LNCaP clone FGC (cell line): ENCODE measurements at places on chromosomes 2 and 18.

DNA sequence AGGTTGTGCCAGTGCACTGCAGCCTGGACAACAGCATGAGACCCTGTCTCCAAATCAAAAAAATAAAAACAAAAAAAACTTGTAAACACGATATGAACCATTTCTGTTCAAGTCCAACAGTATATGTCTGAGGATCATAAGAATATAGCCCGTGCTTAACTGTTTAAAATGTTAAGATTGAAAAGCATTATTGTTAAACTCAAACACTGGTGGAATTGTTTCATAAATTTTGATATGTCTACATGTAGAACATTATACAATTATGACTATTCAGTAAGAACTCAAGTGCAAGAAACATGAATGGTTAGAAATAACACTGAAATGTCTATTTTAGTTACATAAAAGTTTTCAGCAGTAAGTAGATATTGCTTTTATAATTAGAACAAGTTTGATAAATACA, 29.7 kb downstream of the PPIG start:
- no peak for DNase-seq

- DNase-seq: no peak
Measured at GRCh38 chr2:129239141-129239540, 740.3 kb upstream of the RAB6C start.

GRCh38 chr2:227871375-227871791, at the start of gene DAW1:
DAW1 (plus strand) TSS chr2:227871631; CDS start chr2:227871690, 59 bp downstream.
- no peak for DNase-seq

DNA sequence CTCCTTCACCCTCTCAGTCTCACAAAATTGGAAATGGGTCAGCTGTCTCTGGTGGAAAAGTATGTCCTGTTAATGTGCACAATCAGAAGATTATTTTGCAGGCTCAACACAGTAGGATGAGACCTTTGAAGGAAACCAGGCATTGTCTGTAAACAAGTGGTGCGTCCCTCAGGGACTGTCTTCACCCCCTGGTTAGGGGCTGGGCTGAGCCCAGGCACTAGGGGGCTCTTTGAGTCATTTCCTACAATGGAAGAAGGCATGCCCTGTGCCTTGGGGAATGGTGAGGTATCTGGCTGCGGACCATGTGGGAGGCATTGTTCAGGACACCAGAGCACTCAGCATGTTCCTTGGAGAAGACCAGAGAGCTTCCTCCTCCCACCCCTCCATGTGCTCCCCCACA, 26.8 kb downstream of the PKDCC start:
- no peak for DNase-seq

- DNase-seq: no peak
Measured at GRCh38 chr2:165902934-165903333, 50.6 kb downstream of the TTC21B start.

DNA sequence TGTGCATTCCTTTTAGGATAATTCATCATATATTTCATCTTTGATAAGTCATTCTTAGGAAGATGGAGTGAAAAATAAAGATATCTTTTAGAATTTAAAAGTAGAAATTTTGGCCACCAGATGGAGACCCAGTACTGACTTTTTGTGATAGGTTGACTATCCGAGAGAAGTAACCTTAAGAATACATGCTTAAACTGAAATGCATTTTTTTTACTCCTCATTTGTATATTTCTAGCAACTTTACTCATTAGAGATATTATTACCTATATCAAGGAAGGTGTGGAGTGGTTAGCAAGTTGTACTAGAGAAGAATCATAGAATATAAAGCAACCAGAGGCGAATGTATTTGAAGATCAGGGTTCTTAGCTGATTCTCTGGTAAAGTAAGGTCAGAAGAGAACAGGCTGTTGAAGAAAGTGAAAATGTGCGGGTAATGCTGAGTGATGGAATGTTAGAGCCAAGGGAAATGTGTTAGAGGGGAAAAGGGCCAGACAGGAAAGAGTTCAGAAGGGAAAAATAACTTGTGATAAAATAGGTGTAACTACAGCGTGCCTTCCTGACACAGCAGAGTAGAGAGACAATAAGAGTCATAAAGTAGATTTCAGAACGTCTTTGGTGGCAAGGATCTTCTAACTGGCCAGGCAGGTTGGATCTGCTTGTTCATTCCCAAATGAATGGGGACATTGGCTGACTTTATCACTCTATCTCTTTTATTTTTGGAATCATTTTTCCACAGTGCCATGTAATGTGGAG, 52.3 kb downstream of the TDRD15 start:
- no peak for DNase-seq

DNA sequence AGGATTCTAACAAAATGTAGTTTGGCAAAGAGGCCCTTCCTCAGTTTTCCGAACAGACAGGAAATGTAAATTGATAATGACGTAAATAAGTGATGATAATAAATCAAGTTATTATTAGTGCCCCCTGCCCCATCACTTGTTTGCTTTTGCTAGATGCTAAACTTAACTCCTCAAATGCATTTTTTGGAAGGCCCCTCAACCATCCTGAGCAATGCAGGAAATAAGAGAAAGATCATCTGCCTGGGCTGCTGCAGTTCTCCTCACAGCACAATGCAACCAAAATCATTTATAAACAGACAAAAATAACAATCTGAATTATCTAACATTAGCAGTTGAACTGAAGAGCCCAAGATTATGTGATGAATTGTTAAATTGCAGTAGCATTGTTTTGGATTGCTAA, 62.6 kb upstream of the PSMD14 start:
- no peak for DNase-seq

DNA sequence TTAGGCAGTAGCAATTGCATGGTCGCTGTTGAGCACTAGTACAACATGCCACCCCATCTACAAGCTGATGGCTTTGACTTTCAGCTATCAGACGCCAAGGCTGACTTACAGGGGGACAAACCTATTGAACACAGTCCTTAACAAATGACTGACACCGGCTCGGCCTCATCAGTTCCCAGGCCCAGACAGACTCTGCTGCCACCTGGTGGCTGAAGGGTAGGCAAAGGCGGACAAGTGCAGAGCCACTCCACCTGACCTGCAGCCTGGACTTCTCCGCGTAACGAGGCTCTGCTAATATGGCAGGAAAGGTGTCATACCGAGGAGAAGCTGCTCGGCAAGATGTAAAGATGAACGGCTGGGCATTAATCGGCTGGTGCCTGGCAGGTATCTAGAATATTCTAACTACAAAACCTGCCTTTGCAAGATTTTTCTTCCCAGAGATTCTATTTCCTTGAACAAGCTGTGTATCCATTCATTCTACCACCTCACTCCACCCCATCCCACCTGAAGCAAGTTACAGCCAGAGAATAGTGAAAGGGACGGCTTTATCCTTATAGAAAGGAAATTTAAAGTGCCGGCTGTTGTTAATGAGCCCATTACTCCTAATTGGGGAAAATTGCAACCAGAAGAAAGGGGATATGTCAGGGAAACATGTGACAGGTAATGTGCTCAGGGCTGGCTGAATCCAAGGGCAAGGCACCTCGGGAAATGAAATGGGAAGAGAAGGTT, 67.4 kb downstream of the STEAP3 start:
- DNase-seq: peak; percentile 58

- no peak for DNase-seq
Measured at GRCh38 chr2:30798536-30798991, 8.7 kb downstream of the CAPN13 start.

DNA sequence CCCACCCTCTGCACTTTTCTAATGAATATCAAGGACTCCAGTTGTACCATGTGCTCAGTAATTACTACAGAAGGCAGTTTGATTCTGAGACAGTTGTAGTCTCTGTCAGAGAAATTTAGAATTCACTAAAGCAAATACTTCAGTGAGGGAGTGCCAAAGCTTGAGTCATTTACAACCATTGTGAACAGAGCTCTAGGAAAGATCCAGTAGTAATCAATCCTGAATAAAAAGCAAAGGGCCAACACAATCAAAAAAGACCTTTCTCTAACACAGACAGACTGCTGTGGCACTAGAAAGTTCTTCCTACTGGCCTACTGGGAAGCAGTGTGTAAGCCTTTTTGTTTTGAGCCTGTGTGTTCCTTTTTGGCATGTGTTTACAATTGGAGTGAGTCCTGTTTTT, 135.6 kb upstream of the UNC80 start:
- DNase-seq: no peak

DNA sequence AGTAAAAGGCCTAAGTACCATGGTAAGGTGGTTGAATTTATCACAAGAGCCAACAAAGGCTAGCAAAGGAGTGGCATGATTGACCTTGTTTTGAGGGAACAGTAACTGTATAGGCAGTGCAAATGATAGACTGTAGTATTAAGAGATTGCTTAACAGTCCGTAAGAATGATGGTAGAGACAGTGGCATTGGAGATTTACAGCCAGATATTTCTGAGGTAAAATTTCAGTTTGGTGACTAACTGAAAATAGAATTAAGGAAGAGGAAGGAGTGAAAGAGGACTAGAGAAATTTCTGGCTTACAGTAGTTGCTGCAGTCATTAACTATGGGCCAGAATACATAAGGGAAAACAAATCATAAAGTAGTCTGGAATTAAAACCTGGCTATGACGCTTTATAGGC, 4.4 kb upstream of the BAZ2B start:
- no peak for DNase-seq

GRCh38 chr2:164717000-164717803, 95.9 kb upstream of the GRB14 start:
- DNase-seq: no peak

DNA sequence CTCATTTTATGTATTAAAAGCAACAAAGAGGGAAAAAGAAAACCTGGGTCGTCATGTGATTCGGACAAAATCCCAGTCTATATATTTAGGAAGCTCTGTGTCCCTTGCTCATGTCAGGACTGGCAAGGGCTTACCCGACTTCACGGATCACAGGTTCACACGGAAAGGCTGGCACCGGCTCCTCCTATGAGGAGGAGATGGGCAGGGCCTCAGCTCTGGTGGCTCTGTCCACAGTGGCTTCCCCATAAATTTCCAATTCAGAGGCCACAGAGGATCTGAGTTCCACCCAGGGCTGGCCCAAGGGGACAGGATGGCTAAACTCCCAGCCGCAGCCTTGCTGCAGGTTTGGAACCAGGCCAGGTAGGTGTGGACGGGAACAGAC, 186.8 kb downstream of the BCL2 start:
- peak; percentile 60 for DNase-seq

- DNase-seq: no peak
Measured at GRCh38 chr18:34789768-34790344, 79.8 kb downstream of the DTNA start.

DNA sequence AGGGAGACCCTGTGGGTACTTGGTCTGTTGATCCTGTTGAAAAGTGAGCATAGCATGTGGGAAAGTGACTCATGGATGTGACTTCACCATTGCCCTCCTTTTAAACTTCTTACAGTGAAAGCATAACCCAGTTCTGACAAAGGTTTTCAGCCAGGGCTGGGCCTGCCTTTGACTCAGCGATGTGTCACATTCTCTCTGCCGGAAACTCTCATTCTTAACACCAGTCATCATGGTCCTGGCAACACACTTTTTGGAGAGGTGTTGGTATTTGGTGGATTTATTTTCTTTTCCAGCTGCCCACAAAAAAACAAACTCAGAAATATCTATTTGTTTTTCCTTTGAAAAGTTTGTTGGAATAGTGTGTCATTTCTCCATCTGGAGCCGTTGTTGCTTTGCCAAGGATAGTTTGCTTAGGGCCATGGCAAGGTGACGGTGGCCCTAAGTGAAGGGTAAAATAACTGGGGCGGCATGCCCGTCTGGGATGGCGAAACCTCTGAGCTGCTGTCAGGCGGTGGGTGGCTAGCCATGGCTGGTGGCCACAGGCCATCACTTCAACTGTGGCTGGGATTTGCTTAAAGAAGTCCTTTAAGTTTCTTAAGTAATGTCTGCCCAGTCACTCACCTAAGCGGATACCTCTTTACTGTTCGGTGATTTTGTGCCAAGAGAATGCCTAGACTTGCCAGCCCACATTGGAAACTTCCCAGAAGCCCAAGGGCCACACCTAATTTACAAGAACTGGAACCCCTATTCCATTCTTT, 123.3 kb downstream of the LTBP1 start:
- DNase-seq: no peak

- DNase-seq: no peak
Measured at GRCh38 chr18:8882632-8883408, 177.5 kb downstream of the MTCL1 start.

DNA sequence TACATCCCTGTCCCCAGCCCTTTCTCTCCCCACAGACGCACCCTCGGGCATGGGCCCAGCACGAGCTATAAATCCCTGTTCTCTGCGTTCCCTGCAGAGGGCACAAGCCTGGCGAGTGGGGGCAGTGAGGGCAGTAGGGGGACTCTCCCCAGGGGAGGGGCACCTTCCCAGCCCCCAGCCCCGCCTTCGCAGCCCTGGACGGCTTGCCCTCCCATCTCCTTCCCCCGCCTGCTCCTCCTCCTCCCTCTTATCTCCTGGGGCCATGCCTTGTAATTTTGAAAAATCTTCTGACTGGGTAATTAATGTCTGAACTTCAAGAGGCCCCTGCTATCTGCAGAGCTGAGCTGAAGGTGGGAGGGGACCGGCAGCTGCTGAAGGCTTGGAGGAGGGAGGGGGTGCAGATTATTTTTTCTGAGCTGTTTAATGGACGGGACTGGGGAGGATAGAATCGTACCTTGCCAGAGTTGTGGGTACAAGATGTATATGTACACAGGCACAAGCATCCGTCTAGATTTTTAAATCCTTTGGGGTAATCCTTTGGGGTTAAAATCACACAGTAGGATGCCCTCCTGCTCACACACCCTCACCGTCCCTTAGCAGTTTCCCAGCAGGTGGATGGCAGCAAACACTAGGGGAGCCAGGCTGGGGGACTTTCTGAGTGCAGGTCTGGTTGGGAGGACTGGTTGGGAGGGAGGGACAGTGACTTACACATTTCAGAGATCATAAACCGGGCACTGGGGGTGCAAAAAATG, 121.9 kb downstream of the SMAD7 start:
- no peak for DNase-seq

DNA sequence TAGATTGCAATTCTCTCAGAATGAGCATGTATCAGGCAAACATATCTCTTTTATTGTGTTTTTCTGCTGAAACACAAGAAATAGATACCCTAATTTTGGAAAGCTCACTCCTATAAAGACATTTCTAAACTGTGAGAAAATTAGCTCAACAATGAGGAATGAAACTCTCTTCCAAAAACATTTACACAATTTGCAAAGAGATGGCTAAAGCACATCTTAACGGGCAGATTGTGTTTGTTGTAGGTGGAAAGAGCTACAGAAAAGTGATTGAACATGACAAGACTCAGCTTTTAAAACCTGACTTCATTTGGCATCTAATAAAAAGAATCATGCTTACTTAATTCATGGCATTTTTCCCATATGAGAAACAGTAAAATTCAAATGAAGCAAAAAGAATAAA, 175.0 kb upstream of the SLC39A10 start:
- no peak for DNase-seq

DNA sequence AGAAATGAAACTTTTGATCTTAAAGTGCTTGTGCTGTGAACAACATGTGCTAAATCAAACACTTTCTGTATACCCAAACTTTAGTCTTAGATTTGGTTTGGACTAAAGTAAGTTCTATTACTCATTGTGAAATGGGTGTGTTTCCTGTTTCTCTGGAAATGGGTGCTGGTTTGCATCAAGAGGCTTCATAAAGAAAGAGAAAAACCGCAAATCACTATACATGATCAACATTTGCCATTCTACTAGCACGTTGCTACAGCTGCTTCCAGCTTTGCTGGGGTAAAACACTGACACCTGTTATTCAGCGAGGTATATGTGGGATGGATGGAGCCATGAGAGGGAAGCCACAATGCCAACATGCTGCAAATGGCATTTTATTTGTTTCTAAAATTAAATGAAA, 547.0 kb upstream of the ACVR2A start:
- no peak for DNase-seq

GRCh38 chr2:181037922-181038321, 57.5 kb downstream of the UBE2E3 start:
- no peak for DNase-seq

- DNase-seq: no peak
Measured at GRCh38 chr2:31247711-31248110, 13.8 kb downstream of the EHD3 start.

GRCh38 chr2:126696644-126697520, 40.9 kb downstream of the GYPC start:
- DNase-seq: no peak
